ENCODE measurements at places on chromosomes 5 and 9.

DNA sequence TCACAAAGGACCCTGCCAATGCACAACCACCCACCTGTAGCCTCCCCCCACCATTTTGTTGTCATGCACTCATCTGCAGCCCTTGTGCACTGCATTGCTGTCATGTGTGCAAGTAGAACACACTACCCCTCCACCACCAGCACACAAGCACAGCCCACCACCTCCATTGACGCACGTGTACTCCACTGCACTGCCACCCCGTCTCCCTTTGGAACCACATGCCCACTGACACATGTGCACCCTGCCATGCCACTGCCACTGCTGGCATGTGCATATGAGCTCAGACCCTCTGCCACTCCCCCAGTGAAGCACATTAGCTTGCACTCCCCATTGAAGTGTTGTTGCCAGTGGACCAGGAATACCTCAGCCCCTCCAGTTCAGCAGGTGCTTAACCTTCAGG, 530.3 kb upstream of the ACO1 start:
- no peak for DNase-seq

GRCh38 chr9:81171689-81172088, 517.7 kb downstream of the TLE1 start:
- DNase-seq: no peak

DNA sequence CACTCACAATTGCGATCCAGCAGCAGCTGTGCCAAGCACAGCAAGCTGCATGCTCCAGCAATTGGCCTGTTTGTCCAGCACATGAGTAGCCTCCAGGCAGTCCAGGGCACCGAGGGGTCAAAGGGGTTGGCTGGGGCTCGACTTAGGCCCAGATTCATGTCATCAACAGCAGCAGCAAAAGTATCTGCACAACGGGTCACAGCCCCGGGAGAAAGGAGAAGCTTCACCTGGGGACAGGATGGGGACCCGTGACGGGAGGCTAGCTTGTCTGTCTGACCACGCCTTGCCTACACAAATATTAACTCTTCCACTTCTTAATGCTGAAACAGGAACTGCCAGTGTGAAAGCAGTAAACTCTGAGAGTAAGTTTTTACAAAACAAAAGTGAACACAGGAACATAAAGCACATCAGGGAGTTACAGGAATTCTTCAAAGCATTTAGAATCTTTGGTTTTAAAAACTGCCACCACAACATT, 191.2 kb downstream of the PIK3R1 start:
- DNase-seq: no peak

- DNase-seq: no peak
These were observed 108.6 kb upstream of the CDKN2B start for GRCh38 chr9:22117511-22118384.

DNA sequence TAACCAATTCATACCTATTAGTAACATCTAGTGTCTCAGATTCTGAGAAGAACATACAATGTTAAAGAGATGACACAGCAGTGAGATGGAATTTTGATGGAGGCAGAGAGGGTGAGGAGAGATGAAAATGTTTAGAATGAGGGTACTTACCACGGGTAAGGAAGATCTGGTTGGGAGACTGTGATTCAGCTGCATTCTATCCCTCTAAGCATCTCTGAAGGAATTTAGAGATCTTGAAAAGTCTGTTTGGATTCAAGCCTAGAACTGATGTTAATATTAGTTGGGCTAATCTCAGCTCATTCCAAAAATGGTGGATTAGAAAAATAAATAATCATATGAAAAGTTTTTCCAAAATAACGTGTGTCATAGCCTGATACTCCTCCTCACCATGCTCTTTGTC, 191.5 kb upstream of the CLINT1 start:
- no peak for DNase-seq

- no peak for DNase-seq
These were observed 27.8 kb upstream of the PRDM12 start for GRCh38 chr9:130636648-130637020.

DNA sequence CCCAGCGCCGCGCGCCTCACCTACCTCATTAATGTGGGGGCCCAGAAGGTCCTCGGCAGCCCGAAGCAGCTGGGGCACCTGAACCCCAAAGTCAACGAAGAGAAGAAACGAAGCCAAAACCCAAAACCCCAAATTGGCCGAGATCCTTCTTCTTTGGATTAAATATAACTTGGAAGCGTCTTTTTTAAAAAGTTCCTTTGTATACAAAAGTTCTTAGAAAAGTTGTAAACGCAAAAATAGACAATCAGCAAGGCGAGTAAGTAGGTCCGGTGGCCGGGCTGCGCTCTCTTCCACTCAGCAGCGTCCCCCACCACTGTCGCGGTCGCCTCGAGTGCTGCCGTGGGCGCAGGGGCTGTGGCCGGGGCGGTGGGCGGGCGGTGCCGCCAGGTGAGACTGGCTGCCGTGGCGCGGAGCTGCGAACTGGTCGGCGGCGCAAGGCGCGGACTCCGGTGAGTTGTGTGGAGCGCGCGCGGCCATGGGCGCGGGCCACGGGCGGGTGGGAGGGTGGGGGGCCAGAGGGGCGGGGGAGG, 360 bp downstream of the KLF4 start:
- DNase-seq: no peak

GRCh38 chr9:110356639-110357395, 19.2 kb upstream of the TXNDC8 start:
- DNase-seq: no peak

DNA sequence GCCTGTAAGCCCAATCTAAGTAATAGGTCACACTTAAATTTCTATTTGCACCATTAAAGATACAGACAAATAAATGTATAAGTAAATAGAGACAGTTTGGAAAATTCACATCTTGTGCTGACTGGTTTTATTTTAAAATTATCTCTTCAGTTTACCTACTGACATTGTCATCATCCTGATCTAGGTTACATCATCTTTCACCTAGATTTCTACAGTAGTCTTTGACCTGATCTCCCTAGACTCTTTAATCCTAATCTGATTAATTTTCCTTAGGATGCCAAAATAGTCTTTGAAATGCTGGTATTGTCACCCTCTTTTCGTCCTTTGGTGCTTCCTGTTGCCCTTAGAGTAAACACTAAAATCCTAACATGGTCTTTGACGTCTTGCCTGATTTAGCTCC, 43.9 kb downstream of the NDUFS4 start:
- no peak for DNase-seq

- DNase-seq: no peak
These were observed 77.5 kb downstream of the SLC1A3 start for GRCh38 chr5:36683821-36684434.

DNA sequence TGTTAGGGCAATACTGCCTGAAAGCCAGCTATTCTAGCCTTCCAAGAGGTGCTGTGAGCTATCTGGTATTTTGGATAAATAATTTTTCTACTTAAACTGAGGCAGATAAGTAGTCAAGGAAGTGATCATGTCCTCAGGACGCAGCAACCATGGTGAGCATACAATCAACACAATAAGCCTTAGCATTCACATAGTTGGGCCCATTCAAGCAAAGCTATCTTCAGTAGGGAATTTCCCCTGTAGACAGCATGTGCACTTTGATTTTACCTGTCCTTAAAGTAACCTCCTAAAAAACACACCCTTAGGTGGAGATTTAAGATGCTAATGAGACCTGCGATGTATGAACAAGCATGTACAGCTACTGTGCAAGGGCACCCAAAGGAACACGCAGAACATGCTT, 76.2 kb upstream of the HCN1 start:
- no peak for DNase-seq

- DNase-seq: no peak
These were observed 292.7 kb upstream of the TARS1 start for GRCh38 chr5:33148076-33148513.

DNA sequence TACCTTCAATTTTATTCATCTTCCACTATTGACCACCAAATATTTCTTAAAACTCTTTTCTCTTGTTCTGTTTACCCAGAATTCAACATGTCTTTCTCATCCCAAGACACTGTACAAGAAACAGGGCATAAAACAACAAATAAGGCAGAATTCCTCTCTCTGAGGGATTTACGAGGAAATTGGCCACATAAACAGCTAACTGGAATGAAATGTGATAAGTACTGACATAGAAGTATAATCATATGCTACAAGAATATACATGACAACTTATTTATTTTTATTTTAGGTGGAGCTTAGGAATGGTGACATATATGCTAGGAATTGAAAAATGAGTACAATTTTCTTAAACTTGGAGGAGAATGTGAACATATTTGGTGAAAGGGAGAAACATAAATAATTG, 48.8 kb upstream of the FBN2 start:
- no peak for DNase-seq

GRCh38 chr5:63008195-63008594, 429.6 kb downstream of the LRRC70 start:
- DNase-seq: no peak

- DNase-seq: no peak
These were observed 3.9 kb downstream of the SLC9A3 start for GRCh38 chr5:520196-520849.

DNA sequence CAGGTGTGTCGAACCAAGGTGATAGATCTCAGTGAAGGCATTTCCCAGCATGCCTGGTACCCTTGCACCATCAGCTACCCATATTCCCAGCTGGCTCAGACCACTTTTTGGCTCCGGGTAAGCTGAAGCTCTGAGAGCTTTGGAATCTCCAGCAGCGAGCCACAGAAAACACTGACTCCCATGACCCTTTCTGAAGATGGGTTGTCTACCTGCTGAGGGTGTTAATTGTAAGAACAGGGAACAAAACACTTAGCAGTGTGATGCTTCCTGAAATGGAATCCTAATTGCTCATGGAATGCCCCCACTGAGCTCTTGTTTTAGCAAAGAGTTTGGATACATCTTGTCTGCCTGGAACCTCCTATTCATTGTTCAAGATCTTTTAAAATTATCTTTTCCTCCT, 177.7 kb downstream of the PAPPA start:
- no peak for DNase-seq

DNA sequence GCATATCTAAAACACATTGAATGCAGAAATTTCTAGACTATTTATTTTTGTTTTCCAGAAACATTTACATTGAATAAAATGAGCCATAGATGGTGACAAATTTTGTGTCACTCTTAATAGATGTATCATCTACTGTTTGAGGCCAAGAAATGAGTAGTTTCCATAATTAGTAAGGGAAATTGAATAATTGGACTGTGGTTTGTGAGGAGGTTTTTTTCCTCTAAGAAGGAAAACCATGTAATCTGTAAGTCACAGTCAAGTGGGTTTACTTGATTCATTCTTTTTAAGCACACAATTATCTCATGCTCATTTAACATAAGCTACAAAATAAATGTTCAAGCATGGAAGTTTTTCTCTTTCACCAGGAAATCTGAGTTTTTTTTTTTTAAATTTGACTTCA, 876.4 kb downstream of the NR2F1-AS1 start:
- DNase-seq: no peak

DNA sequence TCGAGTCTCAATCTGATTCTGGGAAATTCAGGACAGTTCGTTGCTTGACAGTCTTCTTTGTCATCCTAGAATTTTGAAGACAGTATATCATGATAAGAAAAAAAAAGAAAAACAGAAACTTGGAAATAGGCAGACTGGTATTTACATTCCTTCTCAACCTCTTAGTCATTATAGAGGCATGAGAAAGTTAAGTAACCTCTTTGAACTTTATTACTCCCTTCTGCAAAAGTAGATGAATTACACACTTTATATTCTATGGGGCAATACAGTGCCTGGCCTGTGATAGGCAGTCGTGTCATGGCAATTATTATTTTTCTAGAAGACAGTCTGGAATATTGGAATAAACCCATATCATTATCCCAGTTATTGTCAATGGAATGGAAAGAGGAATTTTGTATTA, 828.9 kb downstream of the TLR4 start:
- DNase-seq: no peak

GRCh38 chr5:157520911-157521703, 54.5 kb downstream of the ADAM19 start:
- no peak for DNase-seq

DNA sequence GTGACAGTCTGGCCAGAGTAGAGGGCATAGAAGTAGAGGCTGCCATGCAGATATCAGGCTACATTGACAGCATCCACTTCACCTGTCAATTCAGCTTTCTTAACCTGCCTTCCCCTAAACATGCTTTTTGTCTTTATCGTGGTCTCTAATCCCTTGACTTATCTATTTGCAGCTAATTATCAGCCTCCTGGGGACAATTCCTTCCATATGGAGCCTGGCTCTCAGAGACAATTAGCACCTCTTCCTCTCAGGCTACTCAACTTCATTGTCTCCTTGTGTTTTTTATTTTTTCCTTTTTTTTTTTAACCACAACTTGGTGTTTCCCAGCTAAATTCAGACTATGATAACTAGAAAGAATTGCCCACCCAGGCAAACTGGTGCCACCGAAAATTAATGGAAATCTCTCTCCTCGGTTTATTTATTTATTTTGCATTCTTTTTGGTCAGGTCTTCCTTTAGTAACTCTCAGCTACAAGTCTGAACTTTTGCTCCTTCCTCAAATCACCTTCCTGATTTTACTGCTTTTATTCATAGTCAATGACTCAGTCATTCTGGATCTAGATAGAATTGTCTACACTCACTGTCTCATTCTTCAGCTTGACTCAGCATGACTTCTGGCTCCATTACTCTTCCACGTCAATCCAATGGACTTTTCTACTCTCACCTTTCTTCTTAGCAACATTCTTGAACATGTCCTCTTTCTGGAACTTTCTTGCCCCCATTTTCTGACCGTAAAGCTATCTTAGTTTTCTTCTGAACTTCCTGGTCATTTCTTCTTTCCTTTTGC, 63.0 kb upstream of the BASP1 start:
- no peak for DNase-seq

DNA sequence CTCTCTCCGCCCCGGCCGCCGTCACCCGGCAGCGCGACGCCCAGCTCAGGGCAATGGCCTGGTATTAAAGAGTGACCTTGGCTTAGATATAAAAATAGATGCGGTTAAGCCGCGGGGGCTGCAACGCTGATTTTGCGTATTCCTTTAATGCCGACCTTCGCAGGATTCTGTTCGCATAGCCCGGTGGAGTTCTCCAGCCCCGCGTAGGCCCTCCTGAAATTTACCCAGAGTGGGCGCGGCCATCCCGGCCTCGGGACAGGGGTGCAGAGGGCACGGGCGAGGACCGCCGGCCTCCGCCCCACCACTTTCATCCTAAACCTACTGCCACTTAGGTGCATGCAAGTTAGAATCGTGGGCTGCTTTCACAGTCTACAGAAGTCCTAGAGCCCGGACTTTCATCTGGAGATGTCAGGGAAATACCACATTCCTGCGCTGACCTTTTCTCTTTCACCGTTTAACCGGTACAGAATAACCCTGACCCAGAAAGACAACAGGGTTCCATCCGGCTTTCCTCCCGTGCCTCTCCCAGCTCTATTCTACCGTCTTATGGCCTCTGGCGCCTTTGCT, 492 bp upstream of the FAM169A start:
- no peak for DNase-seq

DNA sequence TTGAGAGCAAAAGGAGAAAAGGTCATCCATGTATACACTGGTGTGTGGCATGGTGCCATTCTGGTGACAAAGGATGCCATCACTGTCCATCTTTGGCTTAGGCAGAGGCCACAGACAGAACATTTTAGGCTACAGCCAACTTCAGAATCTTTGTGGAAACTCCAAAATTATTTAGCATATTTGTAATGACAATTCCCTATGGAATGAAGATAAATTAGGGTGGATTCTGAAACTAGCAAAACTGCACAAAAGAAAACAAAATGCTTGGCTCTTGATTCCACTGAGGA, 92.5 kb downstream of the FBXW11 start:
- no peak for DNase-seq

GRCh38 chr9:137064027-137064879, 6.1 kb downstream of the SAPCD2 start:
- peak; percentile 66 for DNase-seq

- DNase-seq: peak; percentile 95
These were observed 11.6 kb upstream of the NKD2 start for GRCh38 chr5:997001-997474.

GRCh38 chr5:5424736-5425135, 2.3 kb downstream of the ICE1 start:
- no peak for DNase-seq

GRCh38 chr5:178107756-178108310, 5.5 kb upstream of the N4BP3 start:
- DNase-seq: no peak

Measured in RPMI8226 (cell line).